ENCODE measurements at places on chromosomes 3 and 15. TPM values are rescaled to one million over a fixed set of nuclear protein-coding genes. Genes with fewer than 3 reads are reported as not detected.

DNA sequence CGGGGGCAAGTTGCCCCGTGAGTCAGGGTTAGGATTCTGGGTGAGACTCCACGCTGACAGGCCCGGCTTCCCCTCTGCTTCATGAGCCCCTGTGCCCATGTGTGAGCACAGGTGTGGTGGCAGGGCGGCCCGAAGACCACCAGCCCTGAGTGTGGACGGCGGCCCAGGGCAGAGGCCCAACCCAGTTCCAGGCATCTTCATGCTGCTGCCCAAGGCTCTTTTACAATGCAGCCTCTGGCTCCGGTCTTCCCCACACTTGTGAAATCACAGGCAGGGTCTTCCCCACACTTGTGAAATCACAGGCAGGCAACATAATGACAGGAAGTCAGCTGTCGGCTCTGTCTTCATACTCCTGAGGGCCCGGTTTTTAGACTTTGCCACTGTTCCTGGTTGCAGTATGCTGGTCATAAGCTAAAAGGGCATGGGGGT is 78.8 kb downstream of the AAGAB start:
- peak; percentile 79 for DNase-seq

DNA sequence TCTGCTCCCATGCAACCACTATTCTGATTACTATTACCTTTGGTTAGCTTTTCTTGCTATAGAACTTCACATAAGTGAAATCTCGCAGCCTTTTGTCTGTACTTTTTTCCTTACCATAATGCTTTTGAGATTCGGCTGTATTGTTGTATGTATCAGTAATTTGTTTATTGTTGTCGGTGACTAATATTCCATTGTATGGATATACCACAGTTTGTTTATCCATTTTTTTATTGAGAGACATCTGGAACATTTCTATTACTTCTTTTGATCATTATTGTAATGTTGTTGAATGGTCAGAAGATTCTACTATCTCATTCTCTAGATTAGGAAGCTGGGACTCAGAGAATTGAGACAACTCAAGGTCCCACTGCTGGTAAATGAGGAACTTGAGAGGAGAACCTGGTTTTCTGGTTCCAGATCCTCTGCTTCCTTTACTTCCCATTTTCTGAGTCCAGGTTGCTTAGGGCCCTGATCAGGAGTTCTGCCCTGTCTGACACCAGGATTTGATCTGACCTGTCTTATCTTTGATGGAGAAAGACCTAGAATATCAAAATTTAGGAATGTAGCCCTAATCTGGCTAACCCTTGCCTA is 18.2 kb upstream of the SPTSSB start:
- no peak for DNase-seq

DNA sequence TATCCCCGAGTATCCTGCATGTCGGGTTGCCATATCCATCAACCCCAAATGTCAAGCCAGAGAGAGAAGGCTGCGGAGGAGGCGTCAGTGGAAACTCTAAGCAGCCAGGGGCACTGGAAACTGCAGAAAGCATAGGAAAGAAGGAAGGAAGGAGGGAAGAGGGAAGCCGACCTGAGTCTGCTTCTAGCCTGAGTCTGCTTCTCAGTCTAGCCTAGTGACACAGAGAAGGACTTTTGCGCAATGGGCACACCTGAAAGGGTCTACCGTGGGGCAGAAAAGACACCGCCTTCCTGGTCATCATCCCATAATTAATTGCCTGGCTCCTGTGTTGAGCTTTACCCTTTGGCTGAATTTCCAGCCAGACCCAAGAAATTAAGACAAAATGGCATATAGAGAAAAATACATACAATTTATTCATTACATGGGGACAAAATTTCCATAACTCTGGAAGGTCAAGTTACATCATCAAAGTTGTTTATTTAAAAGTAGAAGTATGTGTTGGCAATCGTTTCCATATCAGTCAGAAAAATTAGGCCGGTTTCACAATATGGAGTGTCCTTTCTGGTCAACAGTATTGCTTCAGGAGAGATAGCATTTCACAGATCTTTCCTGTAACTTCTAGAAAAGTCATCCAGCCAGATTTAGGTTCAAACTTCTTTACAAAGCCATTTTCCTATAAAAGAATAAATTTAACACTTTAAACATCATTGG is 10.3 kb downstream of the BCL2A1 start:
- no peak for DNase-seq

DNA sequence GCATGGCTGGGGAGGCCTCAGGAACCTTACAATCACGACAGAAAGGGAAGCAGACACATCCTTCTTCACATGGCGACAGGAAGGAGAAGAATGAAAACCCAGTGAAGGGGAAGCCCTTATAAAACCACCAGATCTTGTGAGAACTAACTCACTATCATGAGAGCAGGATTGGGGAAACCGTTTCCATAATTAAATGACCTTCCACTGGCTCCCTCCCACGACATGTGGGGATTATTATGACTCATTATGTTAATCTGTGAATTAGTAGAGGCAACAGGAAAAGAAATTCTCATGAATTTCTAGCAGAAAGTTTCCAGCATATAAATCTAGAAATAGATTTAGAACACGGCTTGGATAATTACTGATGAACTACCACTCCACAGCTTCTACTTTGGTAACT is 937.3 kb downstream of the ROBO1 start:
- no peak for DNase-seq

DNA sequence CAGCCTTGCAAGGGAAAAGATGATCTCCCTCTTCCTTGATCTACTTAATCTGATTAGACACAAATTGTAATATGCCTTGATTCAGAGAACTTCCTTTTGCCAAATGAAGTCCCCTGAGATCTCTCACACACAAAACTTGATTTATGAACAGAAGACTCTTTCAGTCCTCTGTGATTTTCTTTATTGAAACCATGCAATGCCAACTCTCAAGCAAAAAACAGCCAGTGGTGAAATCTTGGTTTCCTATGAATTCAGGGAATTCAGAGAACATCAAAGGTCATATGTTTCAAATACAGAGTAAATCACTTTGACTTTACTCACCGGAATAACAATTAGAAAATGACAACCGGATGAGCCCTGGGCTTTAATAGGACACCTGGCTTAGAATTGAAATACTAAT is 211.7 kb downstream of the ABHD5 start:
- DNase-seq: no peak

DNA sequence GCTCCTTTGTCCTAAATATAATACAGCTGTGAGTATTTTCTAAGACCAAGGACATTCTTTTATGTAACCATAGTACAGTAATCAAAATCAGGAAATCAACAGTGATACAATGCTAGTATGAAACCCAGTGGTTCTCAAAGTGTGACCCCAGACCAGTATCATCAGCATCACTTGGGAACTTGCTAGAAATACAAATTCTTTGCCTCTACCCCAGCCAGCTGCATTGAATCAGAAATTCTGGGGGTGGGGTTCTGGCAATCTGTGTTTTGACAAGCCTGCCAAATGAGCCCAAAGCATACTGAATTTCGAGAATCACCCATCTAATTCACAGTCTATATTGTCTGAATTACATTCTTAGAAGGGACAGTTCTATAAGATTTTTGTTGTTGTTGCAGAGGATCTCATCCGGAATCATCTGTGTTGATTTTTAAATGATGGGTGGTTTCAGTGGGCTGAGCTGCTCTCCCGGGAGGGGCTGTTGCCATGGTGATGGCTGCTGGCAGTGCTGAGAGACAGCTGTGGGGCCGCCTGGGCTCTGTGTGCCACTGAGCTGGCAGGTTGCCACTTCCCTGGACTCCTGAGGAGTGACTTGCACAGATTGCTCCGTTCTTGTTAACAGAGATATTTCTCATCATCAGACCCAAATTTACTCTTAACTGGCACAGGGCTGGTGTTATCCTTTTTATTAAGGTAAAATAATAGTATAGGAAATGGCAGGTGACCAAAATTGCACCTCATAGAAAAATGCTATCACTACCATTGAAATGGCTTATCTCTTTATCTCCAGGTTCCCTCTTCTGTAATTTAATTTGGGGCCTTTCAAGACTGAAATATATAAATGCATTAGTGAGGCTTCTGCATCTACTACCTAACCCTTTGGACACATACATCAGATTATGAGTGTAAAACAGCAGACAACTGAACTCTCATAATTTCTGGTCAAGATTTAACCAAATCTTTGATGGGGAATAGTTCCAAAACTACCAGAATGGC is 56.5 kb downstream of the NEK11 start:
- DNase-seq: no peak

DNA sequence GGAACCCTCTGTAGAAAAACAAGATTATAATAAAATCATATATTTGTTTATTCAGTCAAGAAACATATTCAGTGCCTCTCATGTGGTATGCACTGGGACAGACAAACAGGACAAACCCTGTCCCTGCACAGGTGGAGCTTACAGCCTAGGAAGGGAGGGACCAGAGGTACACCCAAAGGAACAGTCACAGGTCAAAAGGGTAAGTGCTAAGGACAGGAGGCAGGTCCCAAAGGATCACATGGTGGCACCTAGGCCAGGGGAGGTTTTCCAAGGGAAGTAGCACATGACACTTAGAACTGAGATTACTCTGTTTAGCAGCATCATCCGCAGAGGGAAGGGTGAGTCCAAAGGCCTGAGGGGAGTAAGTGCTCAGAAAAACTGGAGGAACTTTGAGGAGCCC is 254.4 kb upstream of the ARRDC4 start:
- DNase-seq: no peak

The TUSC7 gene
- not detected for total RNA-seq

The DYNC1LI1 gene
- total RNA-seq: 53.6 TPM

The SKOR1 gene
- total RNA-seq: not detected
